ENCODE measurements at places on chromosomes 5 and 9.

GRCh38 chr5:89083791-89084190 lies 200.8 kb upstream of the MEF2C start:
- DNase-seq: peak; percentile 20

DNA sequence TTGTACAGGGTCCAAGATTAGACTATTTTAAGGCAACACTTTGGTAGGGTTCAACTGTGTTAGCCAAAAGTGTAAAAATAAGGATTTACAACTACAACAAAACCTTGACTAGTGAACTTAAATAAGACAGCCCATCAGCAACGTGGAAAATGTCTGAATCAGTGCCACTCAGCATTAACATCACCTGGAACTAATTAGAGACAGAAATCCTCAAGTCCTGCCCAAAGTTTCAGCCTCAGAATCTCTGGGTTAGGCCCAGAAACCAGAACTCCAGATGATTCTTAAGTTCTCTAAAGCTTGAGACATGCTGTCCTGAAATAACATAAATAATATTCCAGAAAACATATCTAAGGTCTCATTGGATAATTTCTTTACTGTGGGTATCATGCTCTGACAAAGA lies 118.6 kb downstream of the SEMA6A start:
- no peak for DNase-seq

DNA sequence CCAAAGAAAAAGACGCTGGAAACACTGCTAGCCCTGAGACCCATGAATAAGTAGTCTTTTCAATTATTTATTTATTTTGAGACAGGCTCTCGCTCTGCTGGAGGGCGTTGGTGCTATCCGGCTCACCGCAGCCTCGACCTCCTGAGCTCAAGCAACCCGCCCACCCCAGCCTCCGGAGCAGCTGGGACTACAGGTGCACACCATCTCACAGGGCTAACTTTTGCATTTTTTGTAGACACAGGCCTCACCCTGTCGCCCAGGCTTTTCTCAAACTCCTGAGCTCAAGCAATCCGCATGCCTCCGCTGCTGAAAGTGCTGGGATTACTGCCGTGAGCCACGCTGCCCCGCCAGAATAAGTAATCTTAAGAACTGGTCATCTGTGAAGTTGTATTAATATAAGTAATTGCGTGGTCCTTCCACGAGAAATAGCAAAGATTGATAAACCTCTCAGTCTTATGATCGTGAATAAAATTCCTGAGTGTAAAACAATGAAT lies 1.6 kb downstream of the ANXA2R start:
- DNase-seq: no peak

- no peak for DNase-seq
Measured at GRCh38 chr5:126917918-126918614, 112.3 kb downstream of the MARCHF3 start.

GRCh38 chr5:180689071-180689694 lies 39.8 kb upstream of the FLT4 start:
- no peak for DNase-seq

DNA sequence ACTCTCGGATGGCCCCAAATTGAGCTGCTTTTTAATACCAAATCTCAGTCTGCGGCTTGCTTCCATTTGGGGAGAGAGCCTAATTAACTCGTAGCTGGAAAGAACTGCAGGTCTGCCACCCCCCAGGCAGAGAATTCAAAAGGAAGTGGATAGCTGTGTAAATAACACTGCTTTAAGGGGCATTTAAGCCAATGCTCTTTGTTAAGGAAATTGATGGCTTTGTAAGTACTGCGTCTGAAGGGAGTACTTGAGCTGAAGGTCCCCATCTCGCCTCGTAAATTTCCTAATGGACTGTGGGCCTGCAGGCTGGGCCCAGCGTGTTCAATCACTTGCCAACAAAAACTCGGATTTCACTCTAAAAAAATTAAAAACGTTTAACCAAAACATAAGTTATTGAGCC lies 132.7 kb downstream of the PAPPA start:
- no peak for DNase-seq

Data from HFF-Myc (cell line).